Activated CD8-positive, alpha-beta memory T cell treated with anti-CD3 and anti-CD28 coated beads for 1 hour (primary cell): ENCODE measurements at places on chromosomes 1 and 21.

- DNase-seq, result no peak
Observed at GRCh38 chr21:25273959-25274358, 333.3 kb downstream of the MRPL39 start.

DNA sequence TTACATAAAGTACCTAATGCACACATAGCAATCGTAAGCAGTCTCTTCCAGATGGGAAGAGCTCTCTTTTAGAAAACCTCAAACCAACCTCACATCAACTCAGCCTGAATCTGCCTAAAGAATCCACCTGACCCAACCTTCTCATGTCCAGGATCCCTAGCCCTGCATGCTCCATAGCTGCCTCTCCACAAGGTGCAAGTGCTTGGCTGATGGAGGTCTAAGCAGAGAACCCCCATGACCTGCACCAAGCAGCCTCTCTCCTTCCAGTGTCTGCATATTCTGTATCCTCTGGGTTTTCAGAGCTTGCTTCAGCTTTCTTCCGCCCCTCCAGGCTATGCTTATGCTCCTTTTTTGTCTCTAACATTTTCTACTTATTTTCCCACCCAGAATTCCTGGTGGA, 2.5 kb downstream of the LY9 start:
- DNase-seq, result no peak

- no peak for DNase-seq
Observed at GRCh38 chr1:64062941-64063581, 140.4 kb upstream of the UBE2U start.

- DNase-seq, result no peak
Observed at GRCh38 chr1:70072231-70072751, 133.1 kb downstream of the LRRC40 start.

- DNase-seq, result no peak
Observed at GRCh38 chr1:211829343-211830054, 1.1 kb downstream of the LPGAT1 start.

- no peak for DNase-seq
Observed at GRCh38 chr1:188822248-188822647, 1655.4 kb downstream of the BRINP3 start.

DNA sequence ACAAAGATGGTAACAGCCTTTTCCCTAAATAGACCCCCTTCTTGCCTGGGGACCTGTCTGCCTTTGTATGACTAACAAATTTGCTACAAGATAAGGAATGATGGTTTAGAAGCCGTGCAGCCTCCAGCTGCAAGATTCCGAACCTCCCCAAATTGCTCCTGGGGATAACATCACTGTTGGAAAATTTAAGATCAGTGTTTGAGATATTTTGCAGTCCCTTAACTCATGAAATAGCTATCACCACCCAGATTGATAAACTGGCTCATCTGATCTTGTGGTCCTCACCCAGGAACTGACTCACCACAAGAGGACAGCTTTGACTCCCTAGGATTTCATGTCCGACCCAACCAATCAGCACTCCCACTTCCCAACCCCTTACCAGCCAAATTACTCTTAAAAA, 254.7 kb downstream of the USH2A start:
- no peak for DNase-seq
